Ecto neural progenitor cell (in vitro differentiated cells): ENCODE measurements at places on chromosomes 12 and 14.

- no peak for DNase-seq
Measured at GRCh38 chr12:94264736-94265485, 116.5 kb downstream of the PLXNC1 start.

- no peak for DNase-seq
Measured at GRCh38 chr14:102131741-102132140, 8.0 kb upstream of the WDR20 start.

GRCh38 chr12:113445544-113446171, 23.5 kb downstream of the SDSL start:
- no peak for DNase-seq

DNA sequence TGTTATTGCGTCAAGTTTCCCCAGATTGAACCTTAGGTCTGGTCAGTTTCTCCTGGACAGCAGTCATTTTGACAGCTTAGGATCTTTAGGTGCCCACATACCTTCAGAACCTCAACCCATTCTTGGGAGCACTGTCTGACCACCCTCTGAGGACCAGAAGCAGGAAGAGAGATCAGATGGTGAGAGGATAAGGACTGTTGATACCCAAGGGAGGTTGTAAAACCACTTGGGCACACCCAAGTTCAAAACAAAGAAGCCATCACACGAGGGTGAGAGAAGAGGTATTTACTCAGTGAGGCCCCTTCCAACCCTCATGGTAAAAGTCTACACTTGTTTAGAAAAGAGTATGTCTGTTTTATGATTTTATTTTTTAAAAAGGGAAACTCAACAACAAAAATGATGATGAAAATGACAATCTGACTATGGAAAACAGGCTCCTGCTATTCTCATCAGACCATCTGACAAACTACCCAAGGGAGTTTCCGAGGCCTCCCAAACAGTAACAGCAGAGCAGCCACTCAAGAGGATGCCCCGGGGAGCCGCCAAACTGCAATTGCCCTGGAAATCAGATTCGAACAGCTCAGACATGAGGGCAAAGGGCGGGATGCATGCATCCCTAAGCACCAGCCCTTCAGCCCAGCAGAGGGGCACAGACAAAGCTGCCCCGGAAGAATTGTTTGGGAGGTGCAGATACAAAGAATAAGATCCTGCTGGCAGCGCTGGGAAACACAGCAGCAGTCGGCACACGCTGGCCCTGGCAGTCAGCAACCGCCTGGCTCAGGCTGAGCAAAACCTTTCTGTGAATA, 162.6 kb upstream of the PLEKHG7 start:
- peak; percentile 79 for DNase-seq

- no peak for DNase-seq
Measured at GRCh38 chr12:70255311-70255710, 12.1 kb downstream of the CNOT2 start.

DNA sequence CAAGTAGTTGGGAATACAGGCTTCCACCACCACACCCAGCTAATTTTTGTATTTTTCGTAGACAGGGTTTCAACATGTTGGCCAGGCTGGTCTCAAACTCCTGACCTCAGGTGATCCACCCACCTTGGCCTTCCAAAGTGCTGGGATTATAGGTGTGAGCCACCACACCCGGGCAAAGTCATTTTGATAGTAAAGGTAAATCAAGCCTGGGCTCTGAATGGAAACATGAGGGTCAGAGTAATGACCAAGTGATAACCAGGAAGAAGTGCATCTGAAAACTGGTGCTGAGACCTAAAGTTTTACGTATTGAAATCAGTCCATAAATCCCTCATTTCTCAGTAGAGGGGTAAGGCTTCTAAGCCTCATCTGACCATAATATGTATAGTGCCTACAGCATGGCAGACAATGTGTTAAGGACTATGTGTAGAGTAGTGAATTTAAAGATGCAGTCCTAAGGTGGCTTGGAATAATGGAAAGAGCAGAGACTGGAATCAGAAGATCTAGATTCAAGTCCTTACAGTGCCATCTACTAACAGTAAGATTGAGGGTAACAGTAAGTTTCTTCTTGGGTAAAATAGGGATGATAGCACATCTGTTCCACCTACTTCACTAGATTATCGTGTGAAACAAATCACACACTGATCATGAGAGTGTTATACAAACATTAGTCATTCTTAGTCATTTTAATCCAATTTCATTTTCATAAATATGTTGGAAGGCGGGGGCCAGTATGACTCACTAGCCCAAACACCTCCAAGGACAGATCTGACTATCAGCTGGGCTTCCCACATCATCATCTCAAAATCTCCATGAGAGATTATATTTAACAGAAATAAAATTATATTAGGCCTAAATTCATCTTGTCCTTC, 11.2 kb downstream of the MAP4K5 start:
- no peak for DNase-seq

DNA sequence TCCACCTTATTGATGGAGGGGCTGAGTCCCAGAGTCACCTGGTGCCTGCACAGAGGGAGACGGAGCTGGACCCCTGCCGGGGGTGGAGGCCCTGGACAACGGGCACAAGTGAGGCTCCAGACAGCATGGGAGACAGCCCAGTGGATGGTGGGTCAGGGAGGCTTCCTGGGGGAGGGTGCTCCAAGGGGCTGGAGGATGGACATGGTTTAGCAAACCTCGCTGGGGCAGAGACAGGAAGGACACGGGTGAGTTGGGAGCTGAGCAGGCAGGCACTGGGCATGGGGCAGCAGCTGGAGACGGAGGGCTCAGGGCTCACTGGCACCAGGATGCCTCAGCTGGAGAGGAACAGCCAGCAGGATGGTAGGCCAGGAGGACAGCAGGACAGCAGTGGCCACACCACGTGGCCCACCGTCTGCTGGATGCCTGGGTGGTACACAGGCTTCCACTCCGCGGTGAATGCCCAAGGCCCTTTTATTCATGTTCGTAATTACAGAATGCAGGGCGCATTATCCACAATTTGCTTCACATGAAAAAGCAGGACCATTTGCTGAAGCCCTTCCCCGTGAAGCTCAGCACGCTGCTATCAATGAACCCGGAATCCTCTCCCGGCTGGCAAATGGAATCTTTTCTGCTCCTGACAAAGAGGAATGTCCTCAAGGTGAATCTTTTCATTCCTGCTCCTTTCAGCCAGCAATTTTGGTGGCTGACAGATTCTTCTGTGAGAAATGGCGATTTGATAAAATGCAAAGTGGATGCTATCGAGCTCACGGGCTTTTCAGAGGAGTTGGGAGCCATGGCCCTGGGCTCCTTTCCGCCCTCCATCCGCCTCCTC, 138.1 kb upstream of the C14orf180 start:
- peak; percentile 40 for DNase-seq

- DNase-seq, result no peak
Measured at GRCh38 chr14:65926935-65927700, 514.6 kb downstream of the FUT8 start.
